ENCODE measurements at places on chromosomes 12 and 14.

DNA sequence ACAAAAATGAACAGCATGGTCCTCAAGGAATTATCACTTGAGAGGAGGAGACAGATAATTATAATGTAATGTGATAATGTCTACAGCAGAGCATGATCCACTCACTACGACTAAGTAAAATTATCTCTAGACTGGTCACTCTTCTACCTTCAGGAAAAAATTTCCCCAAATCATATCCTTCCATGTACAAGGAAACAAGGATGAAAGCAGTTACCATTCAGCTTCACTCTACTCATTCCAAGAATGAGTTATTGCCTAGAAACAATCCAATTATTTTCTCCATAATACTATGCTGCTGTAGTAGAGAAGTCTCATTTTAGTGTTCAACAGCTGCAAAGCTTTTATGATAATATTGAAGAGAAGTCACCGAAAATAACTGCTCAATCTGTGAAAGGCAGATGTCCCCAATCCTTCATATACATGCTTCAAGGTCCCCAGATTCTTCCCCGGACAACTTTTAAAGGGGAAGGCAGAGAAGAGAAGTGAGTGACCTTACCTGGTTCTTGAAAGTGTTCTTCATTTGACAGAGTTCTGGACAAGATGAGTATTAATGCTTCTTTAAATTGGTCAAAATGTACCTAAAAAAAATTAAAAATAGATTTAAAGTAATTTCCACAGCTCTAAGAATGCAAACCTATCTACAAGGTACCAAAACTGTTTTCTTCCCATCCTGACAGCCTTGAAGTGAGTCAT is 24.6 kb downstream of the NIN start:
- DNase-seq: no peak

DNA sequence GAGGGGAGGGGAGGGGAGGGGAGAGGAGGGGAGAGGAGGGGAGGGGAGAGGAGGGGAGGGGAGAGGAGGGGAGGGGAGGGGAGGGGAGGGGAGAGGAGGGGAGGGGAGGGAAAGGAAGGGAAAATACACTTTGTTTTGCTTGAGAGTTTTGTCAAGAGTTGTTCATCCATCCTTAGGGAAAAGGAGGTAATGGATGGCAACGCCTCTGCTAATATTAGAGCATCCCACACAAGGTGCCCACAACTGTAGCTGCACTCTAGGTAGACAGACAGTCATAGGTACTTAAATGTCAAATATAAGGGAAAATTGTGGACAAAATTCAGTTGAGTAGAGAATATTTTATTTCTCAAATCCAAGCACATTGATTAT is 2.5 kb upstream of the SSH1 start:
- no peak for DNase-seq

DNA sequence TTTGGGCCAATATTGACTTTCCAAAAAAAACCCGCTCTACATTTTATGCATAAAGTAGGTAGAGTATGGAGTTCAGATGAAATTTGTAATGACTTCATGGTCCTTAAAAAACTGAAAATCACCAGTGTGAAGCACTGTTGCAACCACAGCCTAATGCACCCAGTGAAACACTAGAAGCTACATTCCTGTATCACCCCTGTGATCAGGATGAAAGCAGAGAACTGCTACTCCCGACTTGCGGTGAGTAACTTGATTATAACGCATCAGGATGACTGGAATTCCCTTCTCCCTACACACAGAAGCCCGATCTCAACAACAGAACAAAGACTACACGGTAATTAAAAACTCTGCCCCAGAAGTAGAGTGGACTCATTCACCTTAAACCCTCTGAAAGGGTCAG is 33.8 kb downstream of the SPTB start:
- DNase-seq: peak; percentile 86

- no peak for DNase-seq
These were observed 26.9 kb downstream of the CMKLR1 start for GRCh38 chr12:108312073-108312659.

DNA sequence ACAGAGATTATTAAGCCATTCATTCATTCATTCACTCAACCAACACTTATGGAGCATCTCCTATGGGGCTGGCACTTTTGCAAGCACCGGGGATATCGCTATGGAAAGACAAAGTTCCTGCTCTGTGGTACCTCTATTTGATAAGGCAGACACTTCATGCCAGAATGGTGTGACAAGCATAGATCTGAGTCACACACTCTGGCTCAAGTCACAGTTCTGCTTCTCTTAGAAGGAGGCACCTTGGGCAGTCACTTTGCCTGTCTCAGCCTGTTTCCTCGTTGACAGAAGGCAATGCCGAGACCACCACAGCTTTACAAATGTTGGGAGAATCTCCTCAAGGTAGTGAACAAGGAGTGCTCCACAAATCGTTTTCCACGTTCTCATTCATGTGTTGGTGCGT is 205.2 kb downstream of the SLC41A2 start:
- no peak for DNase-seq

GRCh38 chr12:93743999-93744689 is 67.0 kb downstream of the CRADD start:
- DNase-seq: no peak

DNA sequence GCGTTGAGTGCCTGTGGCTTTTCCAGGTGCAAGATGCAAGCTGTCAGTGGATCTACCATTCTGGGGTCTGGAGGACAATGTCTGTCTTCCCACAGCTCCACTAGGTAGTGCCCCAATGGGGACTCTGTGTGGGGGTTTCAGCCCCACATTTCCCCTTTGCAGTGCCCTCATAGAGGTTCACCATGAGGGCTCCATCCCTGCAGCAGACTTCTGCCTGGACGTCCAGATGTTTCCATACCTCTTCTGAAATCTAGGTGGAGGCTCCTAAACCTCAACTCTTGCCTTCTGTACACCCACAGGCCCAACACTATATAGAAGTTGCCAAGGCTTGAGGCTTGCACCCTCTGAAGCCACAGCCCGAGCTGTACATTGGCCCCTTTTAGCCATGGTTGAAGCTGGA is 52.9 kb downstream of the PRKCH start:
- no peak for DNase-seq

GRCh38 chr14:79175671-79176070 is 1005.5 kb downstream of the NRXN3 start:
- no peak for DNase-seq

- DNase-seq: peak; percentile 86
These were observed 53.8 kb downstream of the SSH1 start for GRCh38 chr12:108803428-108804105.

DNA sequence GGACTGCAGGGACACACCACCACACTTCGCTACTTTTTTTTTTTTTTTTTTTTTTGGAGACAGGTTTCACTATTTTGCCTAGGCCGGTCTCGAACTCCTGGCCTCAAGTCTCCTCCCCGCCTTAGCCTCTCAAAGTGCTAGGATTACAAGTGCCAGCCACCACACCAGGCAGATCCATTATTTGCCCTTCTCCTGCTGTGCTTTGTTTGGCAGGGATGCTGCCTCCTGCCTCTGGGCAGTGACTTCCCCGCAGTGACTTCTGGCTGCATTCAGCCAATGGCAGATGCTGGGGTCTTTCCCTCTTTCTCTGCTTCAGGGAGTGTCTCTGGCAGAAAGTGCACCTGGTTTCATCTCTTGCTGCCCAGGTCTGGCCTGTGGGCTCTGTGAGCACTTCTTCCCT is 6.7 kb upstream of the MORN3 start:
- DNase-seq: no peak

DNA sequence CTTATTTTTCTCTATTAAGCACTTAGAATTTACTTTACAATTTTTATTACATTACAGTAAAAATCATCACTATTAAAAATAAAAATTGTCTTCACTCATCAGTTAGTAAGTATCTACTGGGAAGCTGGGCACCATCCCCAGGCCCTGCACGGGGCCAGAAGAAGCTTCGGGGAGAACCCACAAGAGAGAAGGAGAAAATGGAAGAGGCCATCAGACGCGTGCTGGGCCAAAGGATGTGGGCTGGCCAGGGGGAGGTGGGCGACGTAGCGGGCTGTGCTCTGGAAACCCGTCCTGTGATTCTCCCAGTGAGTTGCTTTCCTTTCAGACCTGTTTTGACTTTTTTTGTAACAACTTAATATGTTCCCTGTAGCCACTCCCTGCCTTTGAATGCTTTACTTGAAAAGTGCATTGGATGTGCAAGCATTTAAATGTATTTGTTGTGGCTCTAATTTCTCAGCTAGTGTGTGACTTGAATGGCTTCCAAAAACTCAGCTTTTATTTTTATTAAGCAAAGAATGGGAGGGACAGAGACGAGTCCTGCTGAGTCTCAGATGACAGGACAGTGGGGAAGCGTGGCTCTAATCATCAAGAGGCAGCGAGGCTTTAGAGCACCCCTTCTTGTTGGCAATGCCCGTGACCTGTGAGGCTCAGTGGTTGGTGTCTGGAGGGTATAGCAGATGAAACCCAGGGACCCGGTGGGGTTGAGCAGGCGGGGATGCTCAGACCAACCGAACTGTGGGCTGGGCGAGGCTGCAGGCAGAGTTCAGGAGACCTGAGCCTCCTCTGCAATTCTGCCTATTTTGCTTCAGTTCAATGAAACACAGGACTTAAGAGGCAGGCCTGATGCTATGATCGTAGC is 38.8 kb downstream of the SYNE3 start:
- DNase-seq: no peak

- DNase-seq: no peak
These were observed 121.2 kb downstream of the DIP2B start for GRCh38 chr12:50626026-50626425.

GRCh38 chr12:45666816-45667215 is 62.7 kb upstream of the ARID2 start:
- DNase-seq: no peak

DNA sequence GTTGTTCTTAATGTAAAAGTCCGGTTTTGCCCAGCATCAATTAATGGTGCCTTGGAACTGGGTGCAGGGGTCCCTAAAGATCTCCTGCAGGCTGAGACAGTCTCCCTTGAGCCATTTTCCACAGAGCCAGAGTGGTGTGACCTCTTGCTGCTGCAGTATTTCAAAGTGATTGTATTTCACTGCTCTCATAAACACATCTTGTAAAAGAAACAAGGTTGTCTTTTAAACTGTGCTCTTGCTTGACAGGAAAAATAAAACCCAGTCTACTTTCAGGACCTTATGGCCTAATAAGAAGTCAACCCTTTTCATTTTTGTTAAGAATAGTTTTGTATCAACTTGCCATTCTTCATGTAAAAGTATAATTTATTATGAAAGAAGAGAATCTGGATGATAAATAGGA is 44.7 kb downstream of the TMEM117 start:
- DNase-seq: no peak

GRCh38 chr12:2390133-2390532 is 337.3 kb downstream of the CACNA1C start:
- no peak for DNase-seq

GRCh38 chr14:88975043-88975830 is 150.8 kb downstream of the TTC8 start:
- DNase-seq: no peak

DNA sequence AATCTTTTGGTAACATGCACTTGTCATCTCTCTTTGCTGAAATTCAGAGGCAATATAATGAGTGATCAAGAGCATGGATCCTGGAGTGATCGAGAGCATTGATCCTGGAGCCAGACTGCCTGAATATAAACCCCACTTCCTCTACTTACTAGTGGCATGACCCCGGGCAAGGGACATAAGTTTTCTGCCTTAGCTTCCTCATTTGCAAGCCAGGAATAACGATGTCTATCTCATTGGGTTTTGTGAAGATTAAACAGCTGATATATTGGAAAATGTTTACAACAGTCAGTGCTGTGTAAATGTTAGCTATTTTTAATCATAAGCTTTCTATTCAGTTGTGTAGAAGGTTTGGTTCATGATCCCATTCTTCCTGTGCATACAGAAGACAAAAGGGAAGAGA is 2.4 kb upstream of the CSRNP2 start:
- DNase-seq: no peak

- no peak for DNase-seq
These were observed 42.9 kb downstream of the SFSWAP start for GRCh38 chr12:131753757-131754156.

DNA sequence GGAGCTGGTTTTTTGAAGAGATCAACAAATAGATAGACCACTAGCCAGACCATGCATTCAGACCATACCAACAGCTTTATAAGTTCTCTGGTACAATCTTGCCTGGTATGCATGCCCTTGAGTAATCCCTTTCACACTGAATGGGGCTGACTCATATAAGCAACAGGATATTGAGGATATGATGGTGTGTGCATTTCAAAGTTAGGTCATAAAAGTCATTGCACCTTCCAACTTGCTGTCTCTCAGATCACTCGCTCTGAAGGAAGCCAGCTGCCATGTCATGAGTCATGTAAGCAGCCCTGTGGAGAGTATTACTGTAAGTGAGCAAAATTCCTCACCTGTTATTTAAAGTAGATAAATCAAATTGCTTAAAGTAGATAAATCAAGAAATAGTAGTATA is 45.0 kb upstream of the OR6J1 start:
- DNase-seq: peak; percentile 99

DNA sequence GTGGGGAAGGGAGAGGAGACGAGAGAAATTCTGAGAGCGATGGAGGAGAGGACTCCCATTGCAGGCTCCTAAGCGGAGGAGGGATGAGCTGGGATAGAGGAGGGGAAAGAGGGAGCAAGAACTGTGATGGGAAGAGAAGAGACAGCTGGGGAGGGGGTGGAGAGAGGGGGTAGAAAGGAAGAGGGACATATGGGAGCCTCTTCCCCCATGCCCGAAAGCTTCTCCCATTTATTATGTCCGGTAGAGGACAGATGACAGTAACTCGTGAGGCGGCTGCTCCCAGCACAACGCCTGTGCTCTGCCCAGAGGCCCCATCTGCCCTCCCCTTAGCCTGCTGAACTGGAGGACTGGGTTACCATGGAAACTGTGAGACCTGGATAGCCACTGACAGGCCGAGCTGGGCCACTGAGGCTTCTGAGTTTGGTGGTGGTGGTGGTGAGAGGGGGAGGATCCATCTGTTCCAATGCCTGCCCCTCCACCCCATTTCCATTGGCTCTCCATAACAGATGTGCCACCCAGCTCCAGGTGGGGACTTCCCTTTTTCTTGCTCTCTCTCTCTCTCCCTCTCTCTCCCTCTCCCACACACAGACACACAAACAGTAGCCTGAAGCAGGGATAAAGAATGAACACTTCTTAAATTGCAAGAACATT is 8.3 kb downstream of the CPNE6 start:
- DNase-seq: no peak

GRCh38 chr14:88191605-88192004 is 131.5 kb downstream of the KCNK10 start:
- DNase-seq: no peak

- no peak for DNase-seq
These were observed 49.4 kb downstream of the VWF start for GRCh38 chr12:6074979-6075585.

- peak; percentile 61 for DNase-seq
These were observed 129.8 kb downstream of the PTPRB start for GRCh38 chr12:70507442-70507841.

Measured in astrocyte (in vitro differentiated cells and primary cell).